Cardiac fibroblast (primary cell): ENCODE measurements at places on chromosomes 7 and 10.
A peak's percentile ranks its signal among the peaks of the same experiment; 100 is the strongest.

GRCh38 chr10:64067009-64067606, 545.9 kb downstream of the REEP3 start:
- DNase-seq, result no peak

DNA sequence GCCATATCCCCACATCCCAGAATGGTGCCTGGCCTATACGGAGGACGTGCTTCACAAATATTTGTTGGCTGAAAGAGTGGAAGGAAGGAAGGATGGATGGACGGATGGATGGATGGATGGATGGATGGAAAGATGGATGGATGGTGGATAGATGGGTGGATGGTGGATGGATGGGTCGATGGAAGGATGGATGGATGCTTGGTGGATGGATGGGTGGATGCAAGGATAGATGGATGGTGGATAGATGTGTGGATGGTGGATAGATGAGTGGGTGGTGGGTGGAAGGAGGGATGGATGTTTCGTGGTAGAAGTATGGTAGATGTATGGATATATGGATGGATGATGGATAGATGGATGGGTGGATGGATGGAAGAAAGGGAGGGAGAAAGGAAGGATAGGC, 10.8 kb downstream of the CHAT start:
- no peak for DNase-seq

DNA sequence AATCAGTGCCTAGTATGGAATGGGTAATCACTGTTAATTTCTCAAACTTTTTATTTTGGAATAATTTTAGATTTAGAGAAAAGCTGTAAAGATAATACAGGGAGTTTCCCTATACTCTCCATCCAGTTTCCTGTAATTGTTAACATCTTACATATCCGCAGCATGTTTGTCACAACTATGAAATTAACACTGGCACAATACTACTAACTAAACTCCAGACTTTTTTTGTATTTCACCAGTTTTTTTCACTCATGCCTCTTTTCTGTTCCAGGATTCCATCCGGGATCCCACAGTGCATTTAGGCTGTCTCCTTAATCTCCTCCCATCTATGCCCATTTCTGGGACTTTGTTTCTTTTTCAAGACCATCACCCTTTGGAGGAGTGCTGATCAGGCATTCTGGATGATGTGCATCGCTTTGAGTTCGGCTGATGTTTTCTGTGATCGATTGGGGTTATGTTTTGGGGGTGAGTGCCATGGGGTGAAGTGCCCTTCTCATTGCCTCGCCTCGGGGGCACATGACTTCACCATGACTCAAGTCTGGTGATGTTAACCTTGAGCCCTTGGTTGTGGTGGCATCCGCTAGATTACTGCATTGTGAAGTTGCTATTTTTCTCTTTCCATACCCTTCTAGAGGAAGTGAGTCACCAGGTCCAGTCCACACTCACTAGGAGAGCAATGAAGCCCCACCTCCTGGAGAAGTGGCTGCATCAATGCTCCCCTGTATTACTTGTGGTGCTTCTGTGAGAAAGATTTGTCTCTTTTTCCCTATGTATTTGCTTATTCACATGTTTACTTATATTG, 43.9 kb upstream of the GRB10 start:
- DNase-seq, result peak; percentile 78

DNA sequence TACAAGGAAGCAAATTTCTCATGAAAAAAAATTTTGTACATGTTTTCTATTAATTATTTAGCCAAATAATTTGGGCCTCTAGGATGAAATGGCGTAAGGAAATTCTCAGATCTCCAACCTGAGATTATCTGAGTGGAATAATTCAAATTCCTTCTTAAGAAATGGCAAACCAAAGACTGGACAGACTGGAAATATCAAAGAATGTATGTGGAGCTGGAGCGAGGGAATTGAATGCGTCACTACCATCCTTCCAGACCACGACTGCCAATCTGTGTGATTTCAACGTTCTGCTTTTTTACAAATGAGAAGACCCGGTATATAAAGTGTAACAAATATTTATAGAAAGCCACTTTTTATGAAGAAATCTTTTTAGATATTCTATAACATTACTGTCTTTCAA, 12.4 kb upstream of the BLNK start:
- DNase-seq, result no peak

GRCh38 chr7:45698303-45699014, 124.3 kb downstream of the ADCY1 start:
- DNase-seq, result no peak

- no peak for DNase-seq
These were observed 46.3 kb upstream of the PIK3CG start for GRCh38 chr7:106818736-106819135.

DNA sequence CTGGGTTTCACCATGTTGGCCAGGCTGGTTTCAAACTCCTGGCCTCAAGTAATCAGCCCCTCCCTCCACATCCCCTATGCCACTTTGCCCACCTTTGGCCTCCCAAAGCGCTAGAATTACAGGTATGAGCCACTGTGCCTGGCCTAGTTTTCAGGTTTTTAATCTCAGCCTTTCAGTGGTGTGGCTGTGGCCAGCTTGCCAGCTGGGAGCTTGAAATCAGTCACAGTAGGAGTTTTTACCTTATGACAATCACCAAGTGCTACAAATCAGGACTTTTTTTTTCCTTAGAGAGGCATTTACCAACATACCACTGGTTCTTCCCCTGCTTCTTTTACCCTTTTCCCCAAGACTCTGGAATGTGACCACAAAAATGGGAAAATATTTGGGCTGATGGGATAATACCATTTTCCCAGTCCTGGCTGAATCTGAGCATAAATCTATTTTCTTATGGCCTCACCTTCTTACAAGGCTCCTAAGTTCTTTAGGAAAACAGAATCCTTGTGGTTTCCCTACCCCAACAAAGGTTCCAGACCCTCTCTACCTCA, 6.2 kb downstream of the STEAP4 start:
- no peak for DNase-seq

DNA sequence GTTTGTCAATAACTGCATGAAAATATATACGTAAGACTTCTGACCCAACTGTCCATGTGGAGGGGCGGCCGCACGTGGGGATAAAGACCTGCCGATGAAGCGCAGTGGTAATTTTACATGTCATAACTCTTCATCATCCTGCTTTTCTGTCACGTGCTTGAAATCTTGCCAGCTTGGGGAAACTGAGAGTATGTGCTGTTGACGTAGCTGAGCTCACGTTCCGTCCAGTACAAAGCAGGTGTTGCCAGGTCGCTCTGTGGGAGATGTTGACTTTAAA, 105.1 kb downstream of the INPP5A start:
- DNase-seq, result no peak

GRCh38 chr10:52502237-52502636, 188.2 kb downstream of the DKK1 start:
- DNase-seq, result no peak

GRCh38 chr7:79118143-79118542, 335.3 kb downstream of the MAGI2 start:
- DNase-seq, result no peak

- DNase-seq, result peak; percentile 19
These were observed 13.0 kb downstream of the EN2 start for GRCh38 chr7:155470686-155471638.

DNA sequence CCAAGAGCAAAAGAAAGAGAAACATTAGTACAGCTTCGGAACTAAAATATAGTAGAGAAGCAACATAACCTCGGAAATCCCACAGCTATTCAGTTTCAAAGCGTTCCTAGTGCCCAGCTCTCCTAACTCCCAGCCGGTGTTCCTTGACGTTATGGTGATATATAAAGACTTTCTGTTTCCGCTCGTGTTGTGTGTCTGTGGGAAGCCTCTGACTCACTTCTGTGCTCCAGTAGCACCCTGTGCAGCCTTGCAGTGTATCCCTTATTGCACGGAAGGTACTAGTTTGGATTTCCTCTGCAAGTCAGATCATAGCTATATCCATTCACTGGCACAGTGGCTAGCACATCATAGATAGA, 535 bp downstream of the ASAH2B start:
- peak; percentile 65 for DNase-seq

DNA sequence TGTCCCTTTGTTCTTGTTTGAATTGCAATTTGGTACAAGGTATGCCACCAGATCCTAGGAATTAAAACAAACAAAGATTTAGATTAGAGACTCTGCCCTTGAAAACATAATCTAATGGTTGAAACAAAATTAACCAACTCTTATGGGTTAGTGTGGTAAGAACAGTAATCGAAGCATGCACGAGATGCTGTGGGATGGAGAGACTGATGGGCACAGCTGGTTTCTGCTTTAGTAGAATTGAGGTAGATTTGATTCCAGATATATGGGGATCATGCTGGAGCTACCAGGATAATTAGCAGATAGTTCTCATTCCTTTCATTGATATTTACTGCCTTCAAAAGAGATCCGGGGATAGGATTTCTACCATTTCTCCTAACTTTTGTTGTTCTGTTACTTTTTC, 20.4 kb upstream of the SEMA4G start:
- no peak for DNase-seq
